ENCODE measurements at places on chromosomes 7 and 10.

DNA sequence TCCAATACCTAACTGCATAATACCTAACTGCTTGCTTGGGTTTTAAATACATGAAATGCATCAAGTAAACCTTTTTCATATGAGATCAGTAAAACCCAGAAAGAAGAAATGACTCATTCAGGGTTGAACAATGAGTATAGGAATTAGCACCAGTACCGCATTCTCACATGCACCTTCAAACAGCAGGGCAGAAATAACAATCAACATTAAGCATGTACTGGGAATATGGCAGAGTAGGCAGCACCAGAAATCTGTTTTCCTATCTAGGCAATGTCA is 850.3 kb upstream of the SORCS1 start:
- DNase-seq: no peak

GRCh38 chr10:92027141-92027540 is 103.6 kb downstream of the BTAF1 start:
- no peak for DNase-seq

GRCh38 chr10:132532749-132533560 is 4.6 kb upstream of the INPP5A start:
- peak; percentile 99 for DNase-seq

GRCh38 chr7:156634117-156634516 is 6.5 kb upstream of the RNF32 start:
- no peak for DNase-seq

GRCh38 chr10:12299222-12299965 is 50.0 kb upstream of the CAMK1D start:
- DNase-seq: no peak

- DNase-seq: no peak
Observed at GRCh38 chr7:140810830-140811556, 113.7 kb downstream of the BRAF start.

GRCh38 chr7:16657656-16658279 is 11.8 kb downstream of the BZW2 start:
- no peak for DNase-seq

DNA sequence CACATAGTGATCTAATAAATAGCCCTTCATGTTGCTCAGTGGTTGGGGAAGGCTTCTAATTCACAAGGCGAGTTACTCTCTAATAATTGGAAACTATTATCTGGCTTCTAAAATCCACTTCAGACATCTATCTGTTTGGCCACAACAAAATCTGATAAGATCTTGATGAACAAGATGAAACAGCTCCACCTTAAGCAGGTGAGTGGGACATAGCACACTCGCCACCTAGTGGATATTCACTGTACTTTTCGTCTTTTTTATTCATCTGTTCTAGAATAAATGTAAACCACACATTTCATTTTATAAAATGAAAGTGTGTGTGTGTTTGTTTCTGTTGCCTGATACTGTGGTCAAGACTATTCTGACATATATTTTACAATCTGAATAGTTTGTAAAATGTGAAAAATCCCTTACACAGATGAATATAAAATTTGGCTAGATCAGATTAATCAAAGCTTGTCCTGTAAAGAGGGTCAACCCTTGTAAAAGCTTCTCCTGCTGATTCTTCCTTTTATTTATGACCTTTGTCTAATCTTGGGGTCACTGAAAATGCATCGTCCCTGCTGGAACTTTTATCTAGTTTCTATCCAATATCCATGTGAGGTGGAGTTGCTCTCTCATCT is 26.5 kb upstream of the CNTNAP2 start:
- peak; percentile 0 for DNase-seq

DNA sequence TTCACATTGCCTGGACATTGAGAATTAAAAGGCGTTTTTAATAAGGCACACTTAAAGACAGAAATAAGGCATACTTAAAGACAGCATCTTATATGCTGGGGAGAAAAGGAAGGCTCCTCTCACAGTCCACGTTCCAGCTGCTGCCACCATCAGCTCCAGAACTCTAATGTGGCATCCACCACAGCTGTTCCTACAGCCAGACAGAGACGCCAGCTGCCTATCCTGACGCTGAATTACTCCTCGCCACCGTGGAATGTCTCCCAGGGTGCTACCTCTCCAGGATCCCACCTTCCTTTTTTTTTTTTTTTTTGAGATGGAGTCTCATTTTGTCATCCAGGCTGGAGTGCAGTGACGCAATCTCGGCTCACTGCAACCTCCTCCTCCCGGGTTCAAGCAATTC is 30.8 kb downstream of the SLC37A3 start:
- DNase-seq: no peak

GRCh38 chr10:77146712-77147336 is 490.8 kb downstream of the KCNMA1 start:
- no peak for DNase-seq

GRCh38 chr10:87979847-87980246 is 116.4 kb downstream of the PTEN start:
- no peak for DNase-seq

DNA sequence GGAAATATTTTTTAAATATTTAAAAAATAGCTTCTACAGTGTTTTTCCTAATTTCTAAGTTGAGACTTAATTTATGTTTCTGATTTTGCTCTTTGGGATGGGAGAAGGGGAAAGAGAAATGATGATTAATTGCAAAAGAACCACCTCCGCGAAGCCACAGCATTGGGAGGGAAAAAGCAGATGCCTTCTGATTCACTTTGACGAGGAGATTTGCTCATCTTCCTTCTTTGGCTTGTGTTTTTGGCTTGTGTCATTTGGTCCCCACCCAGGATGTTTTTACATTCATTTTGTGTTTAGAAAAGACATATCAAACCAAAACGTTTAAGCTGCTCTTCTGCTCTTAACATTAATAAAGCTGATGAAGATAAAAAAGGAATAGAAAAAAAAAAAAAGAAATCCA is 121.7 kb downstream of the MACC1 start:
- DNase-seq: no peak

GRCh38 chr7:121633186-121633585 is 237.1 kb upstream of the FAM3C start:
- DNase-seq: no peak

GRCh38 chr7:44221231-44221791 is 20.5 kb downstream of the YKT6 start:
- no peak for DNase-seq

GRCh38 chr10:8618834-8619233 is 564.3 kb downstream of the GATA3 start:
- no peak for DNase-seq

DNA sequence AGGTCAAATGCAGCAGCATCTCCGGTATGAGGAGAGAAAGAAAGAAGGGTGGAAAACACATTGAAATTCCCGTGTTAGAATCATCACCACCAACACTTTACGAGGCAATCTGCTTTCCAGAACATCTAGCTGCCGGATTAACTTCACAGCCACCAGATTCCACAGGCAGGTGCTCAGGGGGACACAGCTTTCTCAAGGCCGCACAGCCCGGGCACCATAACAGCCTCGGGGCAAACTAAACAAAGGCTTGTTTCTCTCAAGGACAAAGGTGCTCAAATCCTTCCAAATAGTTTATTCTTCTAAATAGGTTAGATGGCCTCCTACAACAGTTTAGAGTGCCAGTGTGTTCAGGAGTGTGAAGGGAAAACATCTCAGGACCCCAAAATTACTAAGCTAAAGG is 156.3 kb downstream of the DIP2C start:
- no peak for DNase-seq

GRCh38 chr7:80654887-80655340 is 16.5 kb downstream of the CD36 start:
- no peak for DNase-seq

DNA sequence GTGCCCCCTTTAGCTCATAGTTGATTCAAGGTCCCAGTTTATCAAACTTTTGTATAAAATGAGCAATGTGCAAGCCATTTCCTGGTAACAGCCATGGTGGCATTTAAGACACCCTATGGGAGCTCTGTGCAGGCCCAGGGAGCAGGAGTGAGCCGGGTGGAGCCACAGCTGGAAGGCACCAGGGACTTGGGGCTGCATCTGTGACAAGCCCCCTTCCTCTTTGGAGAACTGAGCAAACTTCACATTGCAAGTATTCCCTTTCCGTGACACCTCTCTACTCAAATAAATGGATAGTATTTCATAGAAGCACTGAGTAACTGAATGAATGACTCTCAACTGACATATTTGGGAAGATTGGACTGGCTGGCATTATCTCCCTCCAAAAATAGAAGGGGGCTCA is 558.7 kb upstream of the FOXK1 start:
- no peak for DNase-seq

DNA sequence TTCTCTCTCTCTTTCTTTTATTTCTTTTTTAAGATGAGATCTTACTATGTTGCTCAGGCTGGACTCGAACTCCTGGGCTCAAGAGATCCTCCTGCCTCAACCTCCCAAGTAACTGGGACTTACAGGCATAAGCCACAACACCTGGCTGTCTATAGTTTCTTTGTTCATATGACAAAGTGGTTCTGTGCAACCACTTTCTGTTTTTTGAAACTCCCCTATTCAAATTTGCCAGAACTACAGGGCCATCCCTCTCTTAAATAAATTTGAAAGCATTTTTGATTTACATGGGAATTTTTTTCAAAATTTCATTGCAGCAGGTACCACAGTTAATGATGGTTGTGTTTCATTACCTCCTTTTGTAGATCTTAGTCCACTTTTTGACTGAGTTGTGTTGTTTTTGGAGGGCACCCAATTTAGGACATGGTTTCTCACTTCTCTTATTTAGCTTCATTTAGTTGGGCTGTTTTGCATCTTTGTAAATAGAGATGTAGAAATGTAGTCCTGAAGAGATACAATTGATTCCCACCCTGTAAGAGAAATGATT is 119.2 kb downstream of the LRRC4 start:
- DNase-seq: no peak

- DNase-seq: no peak
Observed at GRCh38 chr7:1087465-1087814, 473 bp upstream of the GPER1 start.

GRCh38 chr10:30656233-30656632 is 26.7 kb upstream of the LYZL2 start:
- no peak for DNase-seq

- DNase-seq: no peak
Observed at GRCh38 chr10:6530966-6531365, 49.1 kb downstream of the PRKCQ start.

DNA sequence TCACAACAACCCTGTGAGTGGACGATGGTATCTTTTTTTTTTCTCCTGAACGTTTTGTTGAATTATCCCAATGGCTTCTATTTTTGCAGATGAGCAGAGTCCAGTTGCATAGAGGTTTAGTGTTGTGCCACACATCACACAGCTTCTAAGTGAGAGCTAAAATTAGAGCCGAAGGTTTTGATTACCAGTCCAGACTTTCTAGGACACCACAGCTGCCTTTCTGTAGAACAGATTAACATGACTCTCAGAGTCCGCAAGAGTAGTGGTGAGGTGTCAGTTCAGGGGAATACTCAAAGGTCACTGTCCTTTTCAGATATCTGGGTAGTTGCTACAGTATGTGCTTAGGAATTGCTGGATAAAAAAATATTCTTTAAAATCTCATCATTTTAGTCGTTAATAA is 13.8 kb downstream of the SGPL1 start:
- no peak for DNase-seq

DNA sequence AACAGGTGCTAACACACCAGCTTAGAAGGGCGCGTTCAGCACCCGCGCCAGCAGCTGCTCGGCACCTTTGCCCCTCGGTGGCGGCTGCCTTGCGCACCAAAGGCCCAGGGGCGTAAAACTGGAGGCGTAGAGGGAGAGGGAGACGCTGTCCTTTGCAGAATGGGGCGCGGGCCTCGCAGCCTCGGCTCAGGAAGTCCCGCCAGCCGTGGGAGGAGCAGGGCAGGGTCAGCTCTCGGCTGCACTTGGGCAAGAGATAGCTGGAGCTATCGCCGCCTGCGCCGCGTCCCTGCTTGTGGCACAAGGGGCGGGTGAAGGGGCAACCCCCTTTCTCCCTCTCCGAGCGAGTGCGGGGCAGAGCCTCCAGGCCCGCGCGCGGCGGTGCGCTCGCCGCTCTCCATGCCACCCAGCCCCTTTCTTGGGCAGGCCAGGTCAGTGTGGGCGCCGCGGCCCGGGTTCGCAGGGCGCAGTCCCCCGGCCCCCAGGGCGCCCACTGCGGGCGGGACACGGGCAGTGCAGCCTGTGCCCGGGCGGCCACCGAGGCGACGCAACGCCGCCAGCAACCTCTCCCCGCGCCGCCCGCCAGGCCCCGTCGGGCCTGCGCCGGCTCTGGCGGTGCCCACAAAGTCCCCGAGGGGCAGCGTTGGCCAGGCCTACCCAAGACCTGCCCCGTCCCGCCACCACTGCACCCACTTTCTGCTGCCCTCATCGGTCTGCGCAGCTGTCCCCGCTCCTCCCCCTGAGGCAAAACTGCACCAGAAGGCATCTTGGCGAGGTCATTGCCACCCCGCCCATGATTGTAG is 4.1 kb downstream of the NEUROD6 start:
- DNase-seq: no peak

- DNase-seq: no peak
Observed at GRCh38 chr10:60209874-60210570, 179.7 kb downstream of the ANK3 start.

DNA sequence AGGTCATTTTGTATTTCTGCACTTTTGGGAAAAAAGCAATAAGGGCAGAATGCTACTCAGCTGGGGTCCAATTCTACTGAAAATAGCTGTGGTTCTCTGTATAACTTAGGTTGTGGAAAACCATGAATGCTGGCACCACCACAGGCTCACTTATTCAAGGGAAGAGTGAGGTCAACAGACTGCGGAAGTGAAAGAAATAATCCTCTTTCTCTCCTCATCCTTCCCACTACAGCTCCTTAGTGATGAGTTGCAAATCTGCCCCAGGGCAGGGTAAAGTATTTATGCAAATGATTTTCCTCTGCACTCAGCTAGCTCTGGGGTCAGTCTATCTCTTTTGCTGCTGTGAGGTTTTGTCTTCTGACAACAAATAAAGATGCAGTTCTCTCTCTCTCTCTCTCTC is 74.1 kb upstream of the PTPRZ1 start:
- DNase-seq: no peak

GRCh38 chr10:128930515-128930914 is 536.5 kb upstream of the MGMT start:
- no peak for DNase-seq

GRCh38 chr10:34880817-34881216 is 65.7 kb upstream of the PARD3 start:
- no peak for DNase-seq

- DNase-seq: no peak
Observed at GRCh38 chr7:69633122-69633831, 35.0 kb downstream of the AUTS2 start.

DNA sequence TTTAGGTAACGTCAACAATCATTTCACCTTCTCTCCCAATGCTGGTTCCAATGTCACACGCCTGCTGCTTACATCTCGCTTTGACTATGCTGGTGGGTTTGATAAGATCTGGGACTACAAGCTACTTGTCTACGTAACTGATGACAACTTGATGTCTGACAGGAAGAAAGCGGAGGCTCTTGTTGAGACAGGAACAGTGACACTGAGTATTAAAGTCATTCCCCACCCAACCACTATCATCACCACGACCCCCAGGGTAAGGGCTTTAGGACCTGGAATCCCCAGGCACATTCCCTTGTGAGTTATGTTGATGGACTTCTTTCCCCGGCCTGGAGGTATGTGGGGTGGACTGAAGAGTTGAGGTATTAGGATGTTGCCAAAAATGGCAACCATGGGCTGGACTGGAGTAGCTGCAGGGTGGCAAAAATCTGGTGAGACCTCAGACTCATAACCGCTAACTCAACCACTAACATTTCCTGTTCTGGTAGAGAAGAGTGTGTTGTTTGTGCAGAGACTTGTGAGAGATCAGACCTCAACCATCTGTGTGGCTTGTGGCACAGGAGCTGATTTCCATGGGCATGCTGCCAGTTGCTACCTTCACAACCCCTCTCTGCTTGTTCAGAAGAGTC is 59.2 kb downstream of the CDHR3 start:
- DNase-seq: no peak

- DNase-seq: no peak
Observed at GRCh38 chr10:1643161-1643907, 94.0 kb downstream of the ADARB2 start.

- no peak for DNase-seq
Observed at GRCh38 chr7:128915841-128916642, 5.5 kb upstream of the KCP start.

Data from kidney epithelial cell (primary cell).